ENCODE measurements at places on chromosomes 2 and 18. TPM values are rescaled to one million over a fixed set of nuclear protein-coding genes. Genes with fewer than 3 reads are reported as not detected.

Gene SF3B6
- total RNA-seq = 84.1 TPM

Gene TNS1
- total RNA-seq = 7.1 TPM

Gene ZNF514
- 24.1 TPM for total RNA-seq

Gene GALNT13
- 22.1 TPM for total RNA-seq

Gene MLPH
- 0.98 TPM for total RNA-seq

Gene KCNE4
- 2.5 TPM for total RNA-seq

Gene FAM237A
- not detected for total RNA-seq
